CD4-positive, alpha-beta memory T cell (primary cell): ENCODE measurements at places on chromosomes 1 and 21.

DNA sequence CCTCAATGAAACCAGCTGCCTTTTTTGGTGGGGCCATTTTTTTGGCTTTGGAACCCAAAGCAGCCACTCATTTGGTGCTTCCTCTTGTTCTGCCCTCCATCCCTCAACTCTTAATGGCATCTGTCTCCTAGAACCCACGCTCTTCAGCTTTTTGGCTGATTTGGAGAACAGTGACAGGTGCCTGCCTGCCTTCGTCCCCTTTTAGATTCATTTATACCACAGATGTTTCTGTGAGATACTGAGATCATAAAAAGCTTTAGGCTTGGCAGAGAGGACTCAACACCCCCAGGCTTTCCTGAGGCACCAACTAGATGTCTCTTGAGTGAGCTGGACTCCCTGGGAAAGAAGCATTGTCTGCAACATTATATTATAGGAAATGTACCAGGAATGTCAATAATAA is 20.4 kb upstream of the YTHDF2 start:
- DNase-seq = no peak

- DNase-seq = no peak
Measured at GRCh38 chr21:26842974-26843932, 2.0 kb downstream of the ADAMTS1 start.

- DNase-seq = peak; percentile 35
Measured at GRCh38 chr1:87329051-87329525, 408 bp downstream of the LMO4 start.

DNA sequence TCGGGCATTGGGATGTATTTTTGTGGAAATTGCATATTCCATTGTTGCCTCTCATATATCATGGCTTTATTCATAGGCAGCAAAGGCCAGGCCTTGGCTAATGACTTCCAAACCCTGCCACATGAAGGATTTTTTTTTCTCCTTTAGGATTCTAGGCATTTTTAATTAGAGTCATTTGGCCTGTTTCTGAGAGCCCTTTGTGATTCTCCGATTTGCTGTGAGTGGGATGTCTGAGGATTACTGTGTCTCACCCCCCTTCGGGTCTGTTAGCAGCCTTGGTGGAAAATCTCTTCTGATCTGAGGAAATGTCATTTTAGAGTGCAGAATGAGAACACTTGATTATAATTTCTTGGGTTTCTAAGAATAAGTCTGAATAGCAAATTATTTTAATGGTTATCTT is 253.5 kb downstream of the NTNG1 start:
- DNase-seq = no peak

DNA sequence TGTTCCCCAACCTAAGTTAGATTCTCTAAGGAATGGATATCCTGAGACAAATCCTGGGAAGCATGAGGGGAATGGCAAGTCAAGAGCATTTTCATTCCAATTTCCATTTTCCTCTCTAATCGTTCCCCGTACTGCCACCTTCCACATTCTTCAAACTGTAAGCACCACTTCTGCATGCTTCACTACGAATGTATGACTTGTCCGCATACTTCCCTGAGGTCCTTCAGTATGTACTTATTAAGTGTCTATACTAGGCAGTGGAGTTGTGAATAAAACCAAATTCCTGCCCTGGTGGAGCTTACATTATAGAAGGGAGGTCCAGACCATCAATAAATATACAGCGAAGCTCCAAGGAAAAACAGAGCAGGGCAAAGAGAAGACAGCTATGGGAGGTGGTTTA is 154.8 kb downstream of the GREM2 start:
- no peak for DNase-seq

DNA sequence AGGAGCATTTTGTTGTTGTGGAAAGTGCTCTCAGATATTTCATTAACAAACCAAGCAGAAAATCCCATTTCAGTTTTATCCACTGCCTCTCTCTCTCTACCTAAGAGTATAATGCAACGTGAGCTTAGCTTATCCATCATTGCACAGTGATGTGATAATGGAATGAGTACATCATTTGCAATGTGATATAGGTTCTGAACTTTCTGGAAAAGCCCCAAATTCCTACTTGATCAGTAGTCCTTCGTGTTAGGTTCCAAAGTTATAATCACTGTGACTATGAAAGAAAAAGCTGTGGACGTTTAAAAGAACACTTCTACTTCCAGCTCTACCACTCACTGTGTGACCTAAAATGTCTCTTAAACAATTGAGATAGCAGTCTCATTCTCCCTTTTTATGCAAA is 76.4 kb upstream of the PRMT6 start:
- no peak for DNase-seq

- no peak for DNase-seq
Measured at GRCh38 chr1:99535470-99536164, 110.3 kb upstream of the PALMD start.

DNA sequence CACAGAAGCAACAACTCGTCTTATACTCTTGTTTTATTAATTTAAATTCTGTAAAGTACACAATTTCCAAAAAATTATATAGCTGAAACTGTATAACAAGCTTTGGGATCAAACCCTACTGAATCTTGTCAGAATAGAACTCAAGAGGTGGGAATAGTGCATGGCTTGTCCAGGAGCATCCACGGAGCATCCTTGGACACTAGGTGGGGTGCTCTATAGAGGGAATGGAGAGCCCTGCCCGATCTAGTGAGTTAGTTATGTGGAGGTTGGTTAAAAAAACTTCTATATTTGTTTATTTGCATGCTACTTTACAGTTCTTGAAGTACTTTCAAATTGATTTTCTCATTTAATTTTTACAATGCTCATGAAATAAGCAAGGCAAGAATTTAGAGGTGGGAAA is 28.3 kb downstream of the ROR1 start:
- DNase-seq = no peak

DNA sequence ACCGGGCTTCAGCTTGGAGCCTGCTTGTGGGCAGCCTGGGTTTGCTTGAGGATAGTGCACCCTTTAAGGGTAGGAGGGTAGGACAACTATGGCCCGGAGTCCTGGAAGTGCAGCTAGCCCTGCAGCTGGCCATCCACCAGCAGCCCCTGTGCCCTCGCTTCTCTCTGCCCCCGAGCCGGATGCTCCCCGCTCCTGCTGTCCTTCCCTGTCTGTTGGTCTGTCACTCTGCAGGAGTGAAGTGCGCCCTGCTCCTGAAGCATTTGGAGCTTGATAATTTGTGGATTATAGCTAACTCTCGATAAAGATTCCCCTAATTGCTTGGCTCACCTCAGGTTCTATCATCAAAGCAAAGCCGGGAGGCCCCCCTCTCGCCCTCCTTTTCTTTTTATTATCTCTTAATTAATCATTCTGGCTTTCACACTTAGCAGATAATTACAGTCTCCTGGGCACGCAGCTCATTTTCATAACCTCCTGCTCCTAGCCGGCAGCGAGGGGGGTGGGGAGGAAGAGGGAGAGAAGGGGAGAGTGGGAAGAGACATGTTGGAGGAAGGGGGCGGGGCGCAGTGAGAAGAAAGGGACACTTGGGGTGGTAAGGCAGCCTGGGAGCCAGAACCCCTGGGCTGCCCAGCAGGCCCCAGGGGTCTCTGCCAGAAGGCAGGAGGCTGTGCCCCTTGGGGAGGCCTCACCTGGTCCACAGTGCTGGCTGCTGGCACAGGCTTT is 14.4 kb downstream of the KIRREL1 start:
- no peak for DNase-seq

DNA sequence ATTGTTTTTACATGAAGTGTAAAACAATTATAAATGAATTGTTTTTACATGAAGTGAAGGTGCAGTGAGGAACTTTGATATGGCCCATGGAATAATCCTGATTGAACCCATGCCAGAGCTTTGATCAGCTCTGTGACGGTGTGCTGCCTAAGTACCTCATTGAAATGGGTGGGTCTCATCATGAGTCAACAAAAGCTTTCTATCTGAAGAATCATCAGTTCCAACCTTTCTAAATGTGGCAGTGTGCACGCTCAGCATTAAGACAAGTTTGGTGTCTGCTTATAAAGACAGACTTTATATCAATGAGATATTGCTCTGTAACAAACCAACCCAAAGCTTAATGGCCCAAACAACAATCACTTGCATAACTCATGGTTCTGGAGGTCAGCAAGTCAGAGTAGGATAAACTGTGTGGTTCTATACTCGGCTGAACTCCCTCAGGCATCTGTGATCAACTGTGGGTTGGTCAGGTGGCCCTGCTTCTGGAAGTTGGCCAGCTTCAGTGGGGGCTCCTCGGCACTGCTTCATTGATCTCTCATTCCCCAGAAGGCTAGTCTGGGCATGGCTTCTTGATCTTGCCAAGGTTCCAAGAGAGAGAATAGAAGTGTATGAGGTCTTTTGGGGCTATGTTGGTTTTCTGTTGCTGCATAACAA is 258.0 kb downstream of the LTN1 start:
- DNase-seq = no peak

GRCh38 chr1:35988237-35988636 is 57.3 kb downstream of the AGO3 start:
- peak; percentile 21 for DNase-seq

DNA sequence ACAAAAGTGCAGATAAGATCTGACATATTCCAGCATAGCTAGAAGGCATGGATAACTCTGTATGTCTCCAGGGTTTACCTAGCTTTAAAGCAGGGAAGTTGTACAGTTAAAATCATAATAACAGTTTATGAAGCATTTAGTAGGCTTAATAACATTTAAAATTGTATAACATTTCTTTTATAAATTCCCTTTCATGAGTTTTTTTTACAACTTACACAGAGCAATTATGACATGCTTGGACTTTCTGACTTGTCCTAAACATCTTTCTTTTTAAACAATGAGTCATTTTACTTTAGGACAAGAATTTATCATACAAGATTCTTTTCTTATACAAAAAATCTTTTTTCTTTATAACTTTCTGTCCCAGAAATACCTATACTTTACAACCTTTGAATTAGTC is 408.5 kb upstream of the NEGR1 start:
- no peak for DNase-seq
